Stimulated activated CD8-positive, alpha-beta memory T cell treated with anti-CD3 and anti-CD28 coated beads, Interleukin-4, amount 100 ng/mL, for 1 hour (primary cell): ENCODE measurements at places on chromosomes 2 and 18.

DNA sequence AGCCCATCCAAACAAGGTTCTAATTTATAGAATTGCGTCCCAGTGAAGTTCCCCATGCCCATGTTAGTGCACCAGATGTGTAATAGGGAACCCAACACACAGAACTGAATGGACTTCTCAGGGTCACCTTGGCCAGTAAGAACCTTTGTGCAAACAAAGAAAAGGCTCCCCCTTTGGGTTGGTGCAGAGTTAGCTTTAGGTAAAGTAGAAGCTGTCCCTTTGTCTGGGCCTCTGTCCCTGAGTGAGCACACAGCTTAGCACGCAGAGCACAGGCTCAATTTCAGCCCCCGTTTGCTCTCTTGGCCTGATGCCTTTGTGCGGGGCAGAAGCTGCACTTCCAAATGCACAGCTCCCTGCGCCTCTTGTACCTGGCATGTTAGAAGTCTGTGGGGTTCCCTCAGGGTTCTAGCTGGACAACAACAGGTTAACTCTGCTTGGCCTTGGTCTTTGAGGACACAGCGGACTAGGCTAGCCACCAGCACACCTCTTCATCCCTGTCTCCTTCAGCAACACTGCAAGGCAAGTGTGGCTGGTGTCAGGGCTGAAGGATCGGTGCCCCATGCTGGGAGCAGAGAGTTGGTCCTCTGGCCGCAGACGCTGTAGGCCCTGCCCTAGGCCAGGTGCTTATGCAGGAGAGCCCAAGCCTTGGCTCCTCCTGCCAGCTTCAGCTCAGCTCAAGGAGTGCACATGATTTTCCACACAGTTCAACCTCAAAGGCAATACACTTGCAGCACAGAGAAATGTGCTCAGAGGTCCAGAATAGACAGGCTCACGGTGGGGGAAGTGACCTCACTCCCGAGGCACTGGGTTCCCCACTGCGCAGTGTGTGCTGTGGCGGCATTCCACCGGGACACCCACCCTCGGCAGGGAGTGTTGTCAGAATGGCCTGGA, 73.3 kb upstream of the FOSL2 start:
- DNase-seq = no peak

- no peak for DNase-seq
Measured at GRCh38 chr2:228048838-228049490, 132.5 kb downstream of the SPHKAP start.

DNA sequence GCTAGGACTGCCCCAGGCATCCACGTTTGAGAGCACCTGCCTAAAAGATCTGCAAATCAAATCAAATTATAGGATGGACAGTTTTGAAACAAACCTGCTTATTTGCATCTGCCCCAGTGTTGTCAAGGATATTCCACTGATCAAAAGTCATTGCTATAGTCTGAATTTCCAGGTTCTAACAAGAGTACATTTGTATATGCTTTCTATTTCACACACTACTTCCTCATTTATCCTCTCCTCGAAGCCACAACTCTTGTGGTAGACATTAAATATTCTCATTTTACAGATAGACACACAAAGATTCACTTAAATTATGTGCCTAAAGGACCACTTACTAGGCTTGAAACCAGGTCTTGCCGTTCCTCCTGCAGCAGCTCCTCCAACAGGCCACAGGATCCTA, 11.9 kb upstream of the TET3 start:
- DNase-seq = no peak

DNA sequence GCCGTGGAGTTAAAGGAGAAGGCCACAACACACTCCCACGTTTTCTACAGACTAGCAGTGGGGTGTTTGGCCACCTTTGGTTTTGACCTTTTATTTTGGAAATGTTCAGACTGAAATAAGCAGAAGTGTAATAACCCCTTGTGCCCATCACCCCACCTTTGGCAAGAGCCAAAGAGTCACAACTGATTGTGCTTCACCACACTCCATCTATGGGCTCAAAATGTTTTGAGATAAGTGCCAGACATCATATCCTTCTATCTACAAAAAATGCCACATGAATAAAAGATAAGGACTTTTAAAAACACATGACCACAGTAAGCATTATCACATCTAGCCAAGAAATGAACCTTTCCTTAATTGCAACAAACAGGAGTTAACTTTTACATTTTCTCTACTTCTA, 9.9 kb upstream of the GPR35 start:
- no peak for DNase-seq

GRCh38 chr18:33959609-33960008, 265.1 kb downstream of the NOL4 start:
- DNase-seq = no peak

DNA sequence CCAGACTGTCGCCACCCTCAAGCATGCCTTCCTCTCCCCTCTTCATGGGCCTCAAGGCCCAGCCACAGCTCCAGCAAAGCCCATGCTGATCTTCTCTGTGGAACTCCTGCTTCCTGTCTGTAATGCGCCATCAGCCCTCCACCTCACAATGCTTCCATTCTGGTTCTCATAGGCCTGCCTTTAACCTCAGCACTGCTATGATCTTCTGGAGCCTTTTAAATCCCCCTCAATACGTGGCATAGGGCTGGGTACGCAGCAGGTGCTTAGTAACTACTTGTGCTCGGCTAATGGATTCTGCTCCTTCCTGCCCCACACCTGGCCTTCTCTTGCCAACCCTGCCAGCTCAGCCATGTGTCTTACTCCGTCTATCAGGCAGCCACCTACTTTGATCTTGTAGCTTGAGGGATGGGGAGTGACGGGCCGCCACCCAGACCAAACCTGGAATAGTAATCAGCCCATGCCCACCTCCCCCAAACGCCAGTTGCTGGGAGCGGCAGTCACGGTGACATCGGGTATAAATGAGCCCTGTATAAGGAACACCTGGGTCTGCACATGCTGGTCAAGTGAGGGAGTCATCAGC, 106.7 kb upstream of the MCFD2 start:
- DNase-seq = no peak

- DNase-seq = no peak
Measured at GRCh38 chr18:13387855-13388548, 169.4 kb downstream of the LDLRAD4 start.

- DNase-seq = no peak
Measured at GRCh38 chr18:62521593-62521992, 1.2 kb upstream of the ZCCHC2 start.

DNA sequence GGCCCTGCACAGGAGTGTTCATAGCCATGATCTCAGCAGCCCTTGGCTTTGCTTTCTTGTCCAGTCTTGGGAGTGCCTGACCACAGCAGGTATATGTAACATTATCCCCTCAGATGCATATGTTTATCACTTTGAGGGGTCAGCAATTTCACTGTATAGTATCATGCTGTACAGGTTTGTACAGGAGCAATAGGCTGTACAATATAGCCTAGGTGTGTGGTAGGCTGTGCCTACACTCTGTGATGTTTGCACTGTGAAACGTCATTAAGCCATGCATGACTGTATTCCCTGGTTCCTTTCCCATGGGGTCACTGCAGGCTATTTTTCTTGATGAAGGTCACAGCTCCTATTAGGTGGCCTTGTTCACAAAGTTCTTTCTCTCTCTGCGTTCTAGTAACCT, 4.7 kb upstream of the IL36G start:
- no peak for DNase-seq

DNA sequence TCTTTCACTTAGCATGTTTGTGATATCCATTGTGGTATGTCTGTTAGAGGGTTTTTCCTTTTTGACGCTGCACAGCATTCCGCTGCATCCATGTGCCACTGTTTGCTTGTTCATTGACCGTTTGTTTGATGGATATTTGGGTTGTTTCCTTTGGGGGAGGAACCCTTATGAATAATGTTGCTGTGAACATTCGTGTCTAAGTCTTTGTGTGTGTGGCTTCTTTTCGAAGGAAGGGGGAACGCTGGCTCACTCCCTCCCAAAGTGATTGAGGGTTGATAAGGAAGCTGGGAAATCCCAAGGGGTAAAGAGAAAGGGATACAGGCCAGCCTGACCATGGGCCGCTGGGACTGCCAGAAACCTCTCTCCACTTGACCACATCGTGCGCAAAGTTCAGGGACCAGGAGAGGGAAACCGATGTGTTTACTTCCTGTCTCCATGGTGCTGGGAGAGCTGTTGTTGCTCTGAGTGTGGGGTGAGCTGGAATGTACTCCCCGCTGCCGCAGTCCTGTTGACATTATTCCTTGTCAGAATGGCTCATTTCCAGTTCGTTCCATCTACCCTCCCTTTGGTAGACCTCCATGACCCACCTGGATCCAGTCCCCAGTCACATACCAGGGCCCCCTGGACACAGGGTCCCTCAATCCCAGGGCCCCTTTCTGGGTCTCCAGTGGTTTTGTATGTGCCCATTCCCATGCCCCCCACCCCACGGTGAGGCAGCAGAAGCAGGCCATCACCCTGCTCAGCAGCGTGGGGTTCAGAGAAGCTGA, 39.6 kb downstream of the HS1BP3 start:
- no peak for DNase-seq

DNA sequence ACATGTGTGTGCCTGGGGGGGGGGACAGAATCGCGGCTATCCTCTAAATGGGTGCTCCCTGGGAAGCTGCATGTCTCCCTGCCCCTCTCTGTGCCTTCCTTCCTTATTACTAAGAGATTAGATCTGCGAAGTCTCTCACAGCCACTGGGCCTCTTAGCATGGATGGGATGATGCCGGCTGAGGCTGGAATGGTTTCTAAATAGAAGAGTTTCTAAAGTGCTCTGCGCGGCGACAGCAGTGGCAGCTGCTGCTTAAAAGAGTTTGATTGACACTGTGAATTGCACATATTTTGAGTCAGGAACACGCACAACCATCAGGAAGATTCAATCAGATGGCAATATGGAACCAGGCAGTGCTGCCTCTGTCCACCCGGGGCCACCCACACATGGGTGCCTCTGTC, 163.8 kb downstream of the CLIP4 start:
- no peak for DNase-seq

DNA sequence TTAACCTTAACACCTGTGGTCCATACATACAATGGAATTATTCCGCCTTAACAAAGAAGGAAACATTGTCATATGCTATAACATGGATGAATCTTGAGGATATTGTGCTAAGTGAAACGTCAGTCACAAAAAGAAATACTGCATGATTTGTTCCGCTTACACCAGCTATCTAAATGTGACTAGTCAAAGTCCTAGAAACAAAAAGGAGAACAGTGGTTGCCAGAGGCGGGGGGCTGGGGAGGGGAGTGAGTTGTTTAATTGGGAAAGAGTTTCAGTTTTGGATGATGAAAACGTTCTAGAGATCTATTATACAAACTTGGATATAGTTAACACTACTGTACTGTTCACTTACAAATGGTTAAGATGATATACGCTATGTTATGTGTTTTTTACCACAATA, 72.0 kb downstream of the SPRED2 start:
- DNase-seq = no peak

GRCh38 chr2:180927030-180927686, 53.2 kb upstream of the UBE2E3 start:
- no peak for DNase-seq

- DNase-seq = no peak
Measured at GRCh38 chr2:27831279-27832050, 58.7 kb downstream of the RBKS start.

- DNase-seq = no peak
Measured at GRCh38 chr18:9750112-9750511, 42.0 kb downstream of the RAB31 start.

DNA sequence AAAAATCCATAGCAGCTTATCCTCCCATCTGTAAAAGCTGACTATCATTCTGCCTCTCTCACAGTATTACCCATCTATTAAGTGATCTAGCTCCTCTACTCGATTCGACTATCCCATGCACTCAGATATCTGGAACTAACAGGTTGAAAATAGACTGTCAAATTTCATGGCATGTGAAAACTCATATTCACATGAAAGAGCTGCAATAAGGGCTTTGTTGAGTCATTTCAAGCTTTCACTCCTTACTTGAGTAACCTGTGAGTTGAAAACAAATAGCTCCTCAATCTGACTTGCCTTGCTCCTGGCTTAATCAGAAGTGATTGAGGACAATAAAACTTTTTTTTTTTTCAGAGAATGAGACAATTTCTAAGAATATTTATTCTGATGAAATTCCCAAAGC, 192.4 kb upstream of the ERBB4 start:
- no peak for DNase-seq

DNA sequence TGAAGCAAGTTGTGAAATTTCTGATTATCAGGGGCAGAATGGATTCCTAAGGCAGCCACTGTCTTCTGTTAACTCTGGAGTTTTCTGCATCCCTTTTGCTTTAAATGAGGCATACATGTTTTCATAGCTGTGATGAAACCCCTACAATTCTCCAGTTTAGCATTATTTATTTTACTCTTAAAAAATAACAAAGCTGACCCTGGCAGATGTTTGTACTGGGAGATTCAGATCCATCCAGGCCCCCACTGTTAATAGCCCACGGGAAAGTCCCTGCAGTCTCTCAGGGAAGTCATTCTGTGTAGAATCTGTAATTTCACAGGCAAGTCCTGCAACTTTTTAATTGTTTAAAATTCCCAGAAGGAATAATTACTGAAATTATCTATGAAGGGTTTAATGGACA, 353 bp upstream of the SULT1C4 start:
- DNase-seq = no peak

DNA sequence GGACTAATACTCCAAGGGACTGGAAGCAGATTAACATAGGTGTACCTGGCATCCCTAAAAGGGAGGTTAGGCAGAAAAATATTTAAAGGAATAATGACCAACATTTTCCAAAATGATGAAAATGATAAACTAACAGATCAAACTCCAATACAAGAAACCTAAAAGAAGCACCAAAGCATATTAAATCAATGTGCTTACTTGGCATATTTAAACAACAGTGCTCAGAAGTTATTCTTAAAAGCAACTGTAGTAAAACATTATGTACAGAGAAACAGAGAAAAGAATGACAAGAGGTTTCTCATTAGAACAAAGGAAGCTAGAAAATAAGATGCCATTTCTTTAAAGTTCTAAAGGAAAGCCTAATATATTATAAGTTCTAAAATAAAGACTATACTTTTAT, 947.3 kb upstream of the TMEFF2 start:
- no peak for DNase-seq

GRCh38 chr2:15596350-15596749, 4.7 kb downstream of the DDX1 start:
- no peak for DNase-seq

DNA sequence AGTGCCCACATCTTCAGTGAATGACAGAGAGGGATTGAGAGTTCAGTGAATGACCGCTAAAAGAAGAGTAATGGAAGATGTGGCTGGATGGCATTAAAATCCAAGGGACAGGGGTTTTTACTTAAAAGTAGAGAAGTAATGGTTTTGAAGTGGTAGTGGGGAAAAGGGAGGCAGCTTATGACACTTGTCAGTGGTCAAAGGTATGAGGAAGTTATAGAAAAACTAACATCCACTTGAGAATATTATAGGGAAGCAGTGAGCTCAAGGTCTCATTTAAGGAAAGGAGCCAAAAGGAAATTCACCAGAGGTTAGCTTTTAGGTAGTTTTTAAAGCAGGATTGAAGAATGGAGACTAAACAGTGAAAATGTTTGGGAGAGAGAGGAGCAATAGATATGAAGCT, 24.3 kb downstream of the CDK15 start:
- no peak for DNase-seq

GRCh38 chr2:220001751-220002150, 374.3 kb downstream of the SLC4A3 start:
- DNase-seq = no peak
